ENCODE measurements at places on chromosomes 13 and 19.

- no peak for DNase-seq
Measured at GRCh38 chr13:72383646-72384045, 343.8 kb downstream of the MZT1 start.

GRCh38 chr19:18149596-18149975 lies 3.4 kb upstream of the PIK3R2 start:
- DNase-seq: no peak

DNA sequence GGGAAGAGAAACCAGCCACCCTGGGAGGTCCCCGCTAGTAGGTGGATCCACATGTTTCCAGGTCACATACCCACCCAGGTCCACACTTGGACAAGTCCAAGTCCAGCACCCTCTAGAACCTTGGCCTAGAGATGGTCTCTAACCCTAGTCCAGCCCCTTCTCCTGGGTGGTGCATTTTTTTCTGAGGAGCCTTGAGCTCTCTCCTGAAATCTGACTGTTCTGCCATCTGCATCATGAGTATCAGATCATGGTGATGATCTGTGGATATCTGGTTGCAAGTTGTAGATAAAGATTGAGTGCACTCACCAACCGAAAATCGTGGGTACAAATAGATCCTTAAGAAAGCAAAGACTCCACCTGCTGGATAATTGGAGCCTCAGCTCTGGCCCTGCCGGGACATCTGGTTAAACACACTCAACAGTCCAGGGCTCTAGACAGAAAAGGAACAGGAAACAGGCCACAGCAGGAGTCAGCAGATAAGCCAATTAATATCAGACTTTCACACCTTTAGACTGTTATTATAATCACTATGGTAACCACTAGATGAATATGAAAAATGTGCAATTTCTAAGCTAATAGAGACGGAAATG lies 41.1 kb downstream of the GPR12 start:
- DNase-seq: no peak

GRCh38 chr19:3210347-3211017 lies 14.0 kb upstream of the CELF5 start:
- DNase-seq: peak; percentile 76

DNA sequence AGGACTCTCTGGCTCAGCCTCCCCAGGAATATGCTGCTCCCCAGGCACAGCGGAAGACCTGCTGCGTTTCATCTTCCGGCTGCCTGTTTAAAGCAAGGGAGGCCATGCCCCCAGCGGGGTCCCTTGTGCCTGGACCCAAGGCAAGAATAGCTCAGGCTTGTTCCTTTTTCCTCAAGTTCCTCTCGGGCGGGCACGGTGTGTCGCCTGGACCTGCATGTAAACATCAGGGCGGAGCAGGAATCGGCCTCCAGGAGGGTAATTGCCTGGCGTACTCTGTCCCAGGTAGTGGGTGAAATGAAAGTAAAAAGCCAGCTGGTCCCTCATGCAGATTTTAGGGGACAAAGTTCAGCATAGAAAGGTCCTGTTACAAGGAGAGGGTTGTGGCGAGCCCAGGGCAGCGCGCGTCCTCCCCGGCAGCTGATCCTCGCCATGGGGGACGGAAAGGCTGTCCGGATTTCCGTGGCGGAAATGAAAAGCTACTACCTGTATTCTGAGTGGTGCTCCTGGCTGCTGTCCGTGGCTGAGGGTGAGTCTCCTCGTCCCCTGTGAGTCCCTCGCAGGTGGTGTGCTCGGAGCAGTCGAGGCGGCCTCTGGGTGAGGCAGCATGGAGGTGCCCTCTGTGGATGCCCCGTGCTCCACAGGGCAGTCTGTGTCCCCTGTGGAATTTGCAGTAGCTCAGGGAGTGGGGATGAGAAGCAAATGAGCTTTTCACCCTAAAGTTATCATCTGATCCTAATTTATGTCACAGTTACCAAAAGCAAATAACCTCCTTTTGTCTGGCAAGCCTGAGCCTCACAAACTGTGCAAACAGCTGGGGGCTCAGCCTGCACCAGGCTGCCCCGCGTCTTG lies 16.2 kb downstream of the MCF2L start:
- DNase-seq: no peak

DNA sequence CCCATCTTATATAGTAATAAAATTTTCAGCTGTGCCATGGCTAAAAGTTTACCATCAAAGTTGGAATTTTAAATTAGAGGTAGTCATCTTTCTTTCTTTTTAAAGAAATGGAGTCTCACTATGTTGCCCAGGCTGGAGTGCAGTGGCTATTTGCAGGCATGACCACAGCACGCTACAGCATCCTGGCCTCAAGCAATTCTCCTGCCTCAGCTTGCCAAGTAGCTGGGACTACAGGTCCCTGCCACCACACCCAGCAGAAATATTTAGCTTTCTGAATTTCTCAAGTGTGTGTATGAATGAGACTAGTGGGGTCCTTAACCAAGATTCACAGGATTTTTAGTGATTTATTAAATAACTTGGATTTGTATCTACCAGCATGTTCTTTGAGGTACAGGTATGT lies 30.5 kb upstream of the USPL1 start:
- no peak for DNase-seq
